Body of pancreas (tissue), 4 donors: ENCODE measurements at places on chromosomes 16 and 17. TPM values are rescaled to one million over a fixed set of nuclear protein-coding genes. Genes with fewer than 3 reads are reported as not detected.
A peak's percentile ranks its signal among the peaks of the same experiment; 100 is the strongest.

GRCh38 chr16:49637933-49638672, 217.8 kb downstream of the ZNF423 start:
- H3K4me3 ChIP-seq, result no peak overlapping the region
- H3K27ac ChIP-seq, result no peak overlapping the region
- no peaks in the 10 kb centered on the region for H3K4me1 ChIP-seq
- H3K36me3 ChIP-seq, result peaks cover 2% of the 10 kb centered on the region
- DNase-seq, result no peak

GRCh38 chr17:52376137-52376536, 217.6 kb upstream of the CA10 start:
- H3K4me3 ChIP-seq, result no peak overlapping the region
- no peaks in the 10 kb centered on the region for H3K27me3 ChIP-seq
- no peaks in the 10 kb centered on the region for H3K36me3 ChIP-seq

DNA sequence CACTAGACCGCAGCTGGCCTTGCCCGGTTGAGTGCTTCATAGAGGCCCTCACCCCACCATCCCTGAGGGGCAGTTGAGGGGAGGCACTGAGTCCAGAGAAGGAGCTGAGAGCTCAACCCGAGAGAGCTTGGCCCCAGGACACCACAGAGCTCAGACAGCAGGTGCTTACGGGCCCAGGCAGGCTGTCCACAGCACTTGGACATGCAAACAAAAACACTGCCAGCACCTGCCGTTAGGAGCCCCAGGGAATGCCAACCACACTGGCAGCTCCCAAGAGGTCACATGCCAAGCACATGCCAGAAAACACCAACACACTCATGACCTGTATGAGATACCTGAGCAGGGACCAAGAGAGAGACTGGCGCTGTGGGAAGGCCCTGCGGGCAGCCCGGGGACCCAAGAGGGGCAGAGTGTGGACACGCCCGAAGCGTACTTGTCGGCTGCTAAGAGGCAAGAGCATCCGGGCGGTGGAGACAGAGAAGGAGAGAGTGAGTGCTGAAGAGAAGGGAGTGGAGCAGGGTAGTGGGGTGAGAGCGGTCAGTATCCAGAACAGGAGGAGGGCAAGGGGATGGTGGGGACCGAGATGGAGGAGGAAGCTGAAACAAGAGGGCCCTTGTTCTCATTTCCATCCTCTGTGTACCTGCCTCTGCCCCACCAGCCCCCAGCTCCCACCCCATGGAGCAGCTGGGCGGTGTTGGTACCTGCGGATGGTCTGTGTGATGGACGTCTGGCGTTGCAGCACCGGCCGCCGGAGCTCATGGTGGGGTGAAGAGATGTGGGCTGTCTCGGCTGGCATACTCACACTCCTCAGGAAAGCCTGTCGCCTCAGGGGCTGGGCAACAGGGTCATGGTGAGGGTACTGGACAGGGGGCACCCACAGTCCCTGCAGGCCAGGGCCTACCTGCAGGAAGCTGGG, 8.2 kb downstream of the RHBDF1 start:
- H3K27ac ChIP-seq, result no peak overlapping the region
- no peaks in the 10 kb centered on the region for H3K27me3 ChIP-seq
- no peak for DNase-seq
- peaks cover 11% of the 10 kb centered on the region for H3K4me1 ChIP-seq
- no peak overlapping the region for H3K4me3 ChIP-seq

GRCh38 chr17:13182854-13183253, 165.0 kb upstream of the ELAC2 start:
- H3K27me3 ChIP-seq, result no peaks in the 10 kb centered on the region
- H3K36me3 ChIP-seq, result no peaks in the 10 kb centered on the region
- no peak overlapping the region for H3K4me3 ChIP-seq
- no peak overlapping the region for H3K27ac ChIP-seq

- no peak overlapping the region for H3K27ac ChIP-seq
- no peak overlapping the region for H3K4me3 ChIP-seq
- no peaks in the 10 kb centered on the region for H3K27me3 ChIP-seq
- H3K36me3 ChIP-seq, result no peaks in the 10 kb centered on the region
- DNase-seq, result no peak
- no peaks in the 10 kb centered on the region for H3K4me1 ChIP-seq
These were observed 161.0 kb downstream of the CCDC182 start for GRCh38 chr17:57584050-57584551.

- H3K36me3 ChIP-seq, result no peaks in the 10 kb centered on the region
- DNase-seq, result no peak
- no peaks in the 10 kb centered on the region for H3K27me3 ChIP-seq
These were observed 98.4 kb upstream of the PLCG2 start for GRCh38 chr16:81680444-81681275.

DNA sequence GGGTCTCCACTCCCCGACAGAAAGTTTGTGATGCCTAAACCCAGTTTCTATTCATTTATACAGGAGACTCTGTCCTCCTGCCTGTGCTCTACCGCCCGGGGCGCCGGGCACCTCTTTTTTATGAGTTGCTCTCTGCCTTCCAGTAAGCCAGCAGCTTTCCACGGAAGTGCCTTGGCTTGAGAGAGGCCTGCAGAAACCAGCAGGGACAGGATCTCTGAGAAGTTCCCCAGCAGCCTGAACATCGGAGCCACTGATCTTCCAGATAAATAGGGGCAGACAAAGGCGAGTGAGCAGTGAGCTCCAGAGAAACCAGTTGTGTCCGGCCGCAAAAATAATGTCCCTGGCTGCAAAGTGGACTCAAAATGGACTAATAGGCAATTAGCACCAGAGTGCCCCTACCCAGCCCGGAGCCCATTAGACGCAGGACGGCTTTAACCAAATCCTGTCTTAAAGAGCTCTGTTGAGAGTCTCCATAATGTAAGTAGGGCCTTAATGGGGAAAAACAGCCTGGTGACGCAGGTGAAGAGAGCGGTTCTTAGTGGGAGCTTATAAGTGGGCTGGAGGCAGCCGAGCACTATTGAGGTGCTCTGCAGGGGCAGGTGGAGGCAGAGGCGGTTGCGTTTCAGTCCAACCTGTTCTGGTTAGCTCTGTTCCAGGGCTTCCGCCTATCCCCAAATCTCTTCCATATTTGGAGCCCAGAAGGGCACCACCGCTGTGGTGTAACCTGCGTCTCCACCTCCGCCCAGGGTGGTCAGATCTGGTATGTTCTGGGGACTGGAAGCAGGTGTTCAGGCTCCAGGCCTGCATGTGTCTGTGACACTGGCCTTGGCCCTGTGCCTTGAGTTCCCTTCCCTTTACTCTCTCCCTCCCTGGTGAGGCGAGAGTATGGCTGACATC, 74.1 kb downstream of the NT5M start:
- DNase-seq, result no peak
- no peak overlapping the region for H3K4me3 ChIP-seq
- peak overlapping the region; percentile 81 for H3K27ac ChIP-seq
- H3K27me3 ChIP-seq, result no peaks in the 10 kb centered on the region
- H3K36me3 ChIP-seq, result no peaks in the 10 kb centered on the region

DNA sequence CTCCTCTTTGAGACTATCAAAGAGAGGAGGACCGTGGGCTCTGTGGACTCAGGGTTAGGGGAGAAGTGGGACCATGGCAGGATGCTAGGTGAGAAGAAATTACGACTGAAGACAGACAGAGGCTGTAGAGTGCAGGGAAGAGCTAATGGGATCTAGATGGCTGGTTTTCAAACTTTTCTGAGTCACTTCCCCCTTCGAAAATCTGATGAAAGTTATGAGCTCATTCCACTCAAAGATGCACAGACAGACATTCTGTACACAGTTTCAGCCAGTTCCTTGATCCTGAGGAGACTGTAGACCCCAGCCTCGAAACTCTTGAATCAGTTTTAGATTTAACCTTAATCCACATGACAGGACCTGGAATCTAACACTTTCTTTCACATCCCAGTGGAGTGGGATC, 40.7 kb downstream of the RGS9 start:
- DNase-seq, result no peak
- H3K27me3 ChIP-seq, result no peaks in the 10 kb centered on the region
- H3K4me1 ChIP-seq, result no peaks in the 10 kb centered on the region
- no peak overlapping the region for H3K27ac ChIP-seq

NEK8 gene
- 2.9 TPM for total RNA-seq

- no peak overlapping the region for H3K4me3 ChIP-seq
- no peaks in the 10 kb centered on the region for H3K27me3 ChIP-seq
These were observed 34.7 kb downstream of the SRL start for GRCh38 chr16:4207229-4207628.

SLFN12 gene
- total RNA-seq, result 6.0 TPM

GRCh38 chr16:12334071-12334470, 357.5 kb downstream of the SNX29 start:
- H3K27me3 ChIP-seq, result no peaks in the 10 kb centered on the region
- H3K36me3 ChIP-seq, result no peaks in the 10 kb centered on the region
- no peaks in the 10 kb centered on the region for H3K4me1 ChIP-seq
- H3K4me3 ChIP-seq, result no peak overlapping the region
- H3K27ac ChIP-seq, result no peak overlapping the region
- DNase-seq, result no peak
